Stimulated activated CD4-positive, alpha-beta T cell treated with anti-CD3 and anti-CD28 coated beads, TNF-alpha, amount 100 ng/mL, for 4 hours (primary cell): ENCODE measurements at places on chromosomes 16 and 17.
A peak's percentile ranks its signal among the peaks of the same experiment; 100 is the strongest.

GRCh38 chr16:10383626-10384025 is 2.2 kb upstream of the ATF7IP2 start:
- DNase-seq, result no peak

DNA sequence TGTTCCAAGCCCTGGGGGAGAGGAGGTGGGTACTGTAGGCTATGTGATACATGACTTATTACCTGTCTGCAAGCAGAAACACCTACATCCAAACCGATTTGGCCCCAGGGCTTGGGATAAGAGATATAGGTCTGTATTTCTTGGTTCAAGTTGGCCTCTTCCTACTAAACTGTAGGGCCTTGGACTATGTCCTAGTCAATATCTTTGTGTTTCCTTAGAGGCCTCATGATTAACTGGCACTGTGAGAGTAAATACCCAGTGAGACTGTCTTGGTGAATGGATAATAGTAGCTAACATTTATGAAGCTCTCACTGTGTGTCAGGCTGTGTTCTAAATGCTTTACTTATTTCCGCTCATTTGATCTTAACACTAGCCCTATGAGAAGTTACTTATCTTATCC is 70.0 kb downstream of the MSI2 start:
- no peak for DNase-seq

- DNase-seq, result no peak
Measured at GRCh38 chr17:47199627-47200324, 9.4 kb upstream of the MYL4 start.

DNA sequence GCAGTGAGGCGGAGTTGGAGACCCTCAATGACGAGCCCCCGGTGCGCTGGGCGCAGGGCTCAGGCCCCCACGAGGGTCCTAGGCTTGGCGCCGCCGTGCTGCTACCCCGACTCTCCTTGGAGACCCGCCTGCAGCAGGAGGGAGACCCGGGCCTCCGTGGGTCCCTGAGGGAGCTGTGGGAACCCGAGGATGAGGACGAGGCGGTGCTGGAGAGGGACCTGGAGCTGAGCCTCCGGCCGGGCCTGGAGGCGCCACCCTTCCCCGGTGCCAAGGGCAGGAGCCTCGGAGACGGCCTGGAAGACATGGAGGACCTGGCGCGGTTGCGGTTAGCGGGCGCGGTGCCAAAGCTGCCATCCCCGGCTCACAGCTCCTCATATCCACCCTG is 2.3 kb downstream of the MYO15B start:
- no peak for DNase-seq

DNA sequence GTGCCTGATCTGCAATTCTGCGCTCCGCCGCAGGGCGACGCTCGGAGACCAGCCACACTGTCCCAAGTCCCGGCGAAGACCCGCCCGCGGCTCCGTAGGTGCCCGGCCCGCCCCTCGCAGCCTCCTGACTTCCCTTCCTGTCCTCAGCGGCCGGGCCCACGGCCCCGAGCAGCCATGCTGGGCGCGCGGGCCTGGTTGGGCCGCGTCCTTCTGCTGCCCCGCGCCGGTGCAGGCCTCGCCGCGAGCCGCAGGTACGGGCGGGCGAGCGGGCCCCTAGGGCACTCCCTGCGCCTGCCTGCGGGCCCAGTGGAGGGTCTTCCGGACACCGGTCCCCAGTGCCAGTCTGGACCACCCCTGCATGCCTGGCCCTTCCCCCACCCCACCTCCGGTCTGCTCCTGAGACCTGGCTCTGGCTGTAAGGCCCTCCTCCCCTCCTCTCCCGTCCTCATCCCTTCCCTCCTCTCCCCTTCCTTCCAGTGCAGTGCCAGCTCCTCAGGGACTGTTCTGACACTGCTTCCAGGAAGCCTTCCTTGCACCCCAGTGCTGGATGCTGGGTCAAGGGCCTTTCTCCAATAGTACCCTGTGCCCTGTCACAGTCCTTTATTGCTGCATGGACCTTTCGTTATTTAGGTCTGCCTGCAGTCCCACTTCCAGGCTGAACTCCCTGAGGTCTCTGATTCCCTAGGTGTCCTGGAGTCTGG is at the start of gene SPATA20:
Gene SPATA20 (plus strand): TSS at position 140 of the 701 bp plus-strand sequence. CDS start 35 bp downstream, at position 175.
- peak; percentile 69 for DNase-seq
